ENCODE measurements at places on chromosomes 12 and 14.
A peak's percentile ranks its signal among the peaks of the same experiment; 100 is the strongest.

DNA sequence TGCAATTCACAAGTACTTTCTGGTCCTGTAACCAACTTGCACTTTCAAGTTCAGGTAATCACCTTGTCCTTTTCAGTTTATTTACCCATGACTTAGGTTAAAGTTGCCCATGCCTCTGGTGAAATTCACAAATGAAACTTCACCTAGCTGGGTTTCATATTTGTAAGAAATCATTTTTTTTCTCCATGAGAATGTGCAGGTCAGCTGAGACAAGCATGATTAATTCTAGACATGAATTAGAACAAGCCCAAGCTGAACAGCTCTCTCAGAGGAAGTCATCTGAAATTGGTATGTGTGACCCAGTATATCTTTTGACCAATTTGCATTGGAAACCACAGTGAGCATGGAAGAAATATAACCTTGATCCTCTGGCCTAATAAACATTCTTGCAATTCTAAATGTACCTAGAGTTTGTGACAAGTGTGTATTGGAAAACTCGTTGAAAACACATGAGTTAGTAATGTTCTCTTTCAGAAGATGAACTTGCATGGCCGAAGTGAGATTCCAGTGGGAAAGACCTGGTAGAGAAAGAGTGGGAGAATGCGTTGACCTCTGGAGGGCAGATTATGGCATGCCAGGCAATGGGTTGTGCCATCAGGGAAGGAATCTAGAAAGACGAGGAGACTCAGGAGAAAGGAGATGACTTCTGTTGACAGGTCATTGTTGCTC lies 486.5 kb downstream of the ZFP36L1 start:
- DNase-seq, result no peak

GRCh38 chr12:104218935-104219334 lies 3.4 kb downstream of the TXNRD1 start:
- no peak for DNase-seq

GRCh38 chr12:1199700-1200099 lies 208.7 kb downstream of the ERC1 start:
- no peak for DNase-seq

- DNase-seq, result no peak
Observed at GRCh38 chr14:24313913-24314312, 2.6 kb downstream of the LTB4R start.

GRCh38 chr12:98399532-98399931 lies 115.9 kb upstream of the TMPO start:
- no peak for DNase-seq

GRCh38 chr14:79016828-79017505 lies 846.8 kb downstream of the NRXN3 start:
- DNase-seq, result no peak

GRCh38 chr12:58883576-58884334 lies 36.5 kb downstream of the LRIG3 start:
- no peak for DNase-seq

DNA sequence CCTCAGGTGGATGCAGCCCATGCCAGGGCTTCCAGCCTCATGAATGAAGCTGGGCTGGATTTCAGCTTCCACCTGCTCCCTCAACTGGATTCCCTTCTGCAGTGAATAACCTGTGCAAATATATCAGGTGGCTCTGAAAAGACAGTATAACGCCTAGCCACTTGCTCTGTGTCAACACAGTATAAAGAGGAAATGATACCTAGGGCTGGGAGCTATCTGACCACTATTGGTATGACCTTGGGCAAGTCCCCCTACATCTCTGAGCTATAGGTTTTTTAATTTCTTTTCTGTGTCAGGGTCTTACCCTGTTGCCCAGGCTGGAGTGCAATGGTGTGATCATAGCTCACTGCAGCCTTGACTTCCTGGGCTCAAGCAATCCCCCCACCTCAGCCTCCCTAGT lies 19.8 kb downstream of the ISM2 start:
- no peak for DNase-seq

DNA sequence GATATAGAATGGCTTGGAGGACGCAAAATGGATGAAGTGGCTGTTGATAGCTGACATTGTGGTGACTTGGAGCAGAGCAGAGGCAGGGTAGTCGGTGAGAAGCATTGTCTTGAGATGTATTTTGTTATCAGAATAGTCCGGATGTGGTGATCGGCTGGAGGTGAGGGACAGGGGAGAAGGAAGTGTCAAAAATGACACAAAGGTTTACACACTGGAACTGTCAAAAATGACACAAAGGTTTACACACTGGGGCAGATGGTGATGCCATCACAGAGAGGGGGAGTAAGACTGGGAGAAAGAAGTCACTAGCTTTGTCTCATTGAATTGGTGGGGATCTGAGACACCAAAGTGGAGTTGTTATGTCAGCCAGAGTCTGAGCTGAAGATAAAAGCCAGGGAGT lies 30.1 kb downstream of the CDKL1 start:
- DNase-seq, result no peak

- no peak for DNase-seq
Observed at GRCh38 chr12:6547987-6548386, 7.9 kb downstream of the IFFO1 start.

DNA sequence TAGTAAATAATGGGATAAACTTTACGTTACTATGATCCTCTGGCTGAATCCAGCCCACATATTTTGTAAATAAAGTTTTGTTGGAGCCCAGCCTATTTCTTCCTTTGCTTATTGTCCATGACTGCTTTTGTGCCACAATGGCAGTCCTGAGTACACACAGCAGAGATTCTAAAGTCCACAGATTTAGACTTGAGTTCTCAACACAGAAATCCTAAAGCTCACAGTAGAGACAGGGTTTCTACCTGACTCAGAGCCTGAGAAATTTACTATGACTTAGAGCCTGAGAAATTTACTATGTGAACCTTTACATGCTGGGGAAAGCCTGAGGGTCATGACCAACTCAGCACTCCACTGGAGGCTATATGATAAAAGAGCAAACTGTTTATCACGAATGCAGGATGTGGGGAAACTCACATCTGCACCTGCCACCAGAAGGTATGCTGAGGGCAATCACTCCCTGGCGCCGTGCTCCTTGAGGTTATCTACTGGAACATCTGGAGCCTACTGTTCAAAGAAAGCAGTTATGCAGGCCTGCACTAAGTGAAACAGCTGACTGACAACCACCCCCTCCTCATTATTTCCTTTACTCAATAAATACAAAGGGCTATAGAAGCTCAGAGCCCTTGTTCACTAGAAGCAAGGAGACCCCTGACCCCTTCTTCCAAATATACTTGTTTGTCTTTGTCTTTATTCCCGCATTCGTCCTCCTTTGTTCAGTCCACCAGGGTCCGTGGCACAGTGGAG lies 52.6 kb upstream of the BICD1 start:
- DNase-seq, result no peak

- DNase-seq, result peak; percentile 15
Observed at GRCh38 chr12:117857632-117858612, 110.9 kb downstream of the KSR2 start.

DNA sequence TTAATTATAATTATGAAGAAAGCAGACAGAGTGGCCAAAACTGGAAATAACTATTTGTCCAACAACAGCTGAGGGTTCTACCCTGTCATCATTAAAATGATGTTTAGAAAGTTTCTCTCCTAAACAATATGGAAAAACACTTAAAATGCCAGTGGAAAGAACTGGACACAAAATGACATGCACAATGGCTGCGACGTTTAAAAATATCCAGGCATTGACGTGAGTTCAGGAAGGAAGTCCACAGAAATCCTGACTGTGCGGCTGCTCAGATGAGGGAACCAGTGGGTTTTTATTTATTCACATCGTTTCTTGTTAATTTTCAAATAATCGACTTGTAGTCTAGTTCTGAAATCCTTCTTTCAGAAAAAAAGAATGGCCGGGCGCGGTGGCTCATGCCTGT lies 58.3 kb downstream of the CCNK start:
- DNase-seq, result no peak

DNA sequence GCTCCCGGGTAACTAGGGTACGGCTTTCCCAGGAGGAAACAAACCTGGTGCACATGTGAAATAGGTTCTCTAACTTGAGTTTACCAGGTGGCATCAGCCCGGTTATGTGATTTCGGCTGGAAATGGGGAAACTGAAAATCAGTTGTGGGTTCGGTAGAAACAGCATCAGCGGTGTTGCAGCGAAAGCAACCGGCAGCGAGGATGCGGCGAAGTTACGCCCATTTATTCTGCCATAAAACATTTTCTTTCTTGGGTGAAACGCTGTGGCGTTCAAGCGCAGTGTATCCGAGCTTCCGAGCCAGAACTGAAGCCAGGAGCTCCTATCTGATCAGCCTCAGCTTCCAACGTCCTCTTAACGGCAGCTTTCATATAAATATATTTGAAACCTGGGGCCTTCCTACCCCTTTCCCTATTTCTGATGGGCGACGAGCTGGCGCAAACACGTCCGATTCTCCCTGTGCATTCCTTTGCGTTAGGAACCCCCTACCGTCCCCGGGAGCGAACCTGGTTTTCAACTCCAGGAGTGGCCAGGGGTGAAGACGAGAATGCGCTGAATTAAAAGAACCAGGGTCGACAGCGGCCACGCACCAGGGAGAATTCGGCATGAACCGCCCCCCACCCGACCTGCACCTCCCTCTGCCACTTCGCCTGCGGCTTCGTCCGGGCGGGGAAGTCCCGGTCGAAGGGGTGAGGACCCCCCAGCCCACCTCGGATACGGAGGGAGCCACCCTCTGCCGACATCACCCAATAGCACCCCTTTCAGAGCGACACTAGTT lies 1.6 kb downstream of the DPF3 start:
- DNase-seq, result no peak

GRCh38 chr14:68359837-68360552 lies 432.9 kb downstream of the ZFP36L1 start:
- no peak for DNase-seq

- no peak for DNase-seq
Observed at GRCh38 chr12:1873531-1874510, 44.6 kb downstream of the CACNA2D4 start.

DNA sequence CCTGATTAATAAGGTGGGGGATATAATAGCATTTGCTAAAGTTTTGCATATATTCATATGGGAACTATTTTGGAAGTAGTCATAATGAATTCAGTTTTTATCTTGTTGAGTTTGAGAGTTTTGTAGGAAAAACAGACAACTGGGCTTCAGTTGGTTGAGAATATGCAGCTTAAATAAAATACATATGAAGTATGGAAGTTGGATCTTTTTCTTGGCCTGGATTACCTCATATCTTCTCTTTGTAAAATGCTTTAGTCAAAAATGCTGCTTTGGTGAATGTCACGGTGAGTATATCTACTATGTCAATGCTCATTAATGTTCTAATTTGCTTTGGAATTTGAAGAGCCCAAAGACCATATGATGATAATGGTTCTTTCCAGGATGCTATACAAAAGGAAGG lies 552.2 kb upstream of the LMO3 start:
- no peak for DNase-seq

DNA sequence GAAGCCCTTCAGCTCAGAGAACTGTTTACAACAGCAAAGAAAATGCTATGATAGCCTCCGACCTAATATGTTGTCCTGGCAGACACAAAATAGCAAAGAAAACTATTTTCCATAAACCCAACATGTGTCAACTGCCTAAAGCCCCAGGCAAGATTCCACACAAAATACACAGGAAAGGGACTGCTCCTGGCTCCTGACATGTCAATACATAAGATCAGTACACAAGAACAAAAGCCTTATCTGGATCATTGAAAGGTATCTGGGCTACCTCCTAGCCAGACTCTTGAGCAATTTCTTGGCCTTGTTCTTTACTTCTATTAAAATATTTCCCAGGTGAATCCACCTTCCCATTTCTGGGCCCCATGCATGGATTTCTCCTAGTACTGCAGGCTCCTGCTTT lies 242.3 kb upstream of the GRIP1 start:
- DNase-seq, result no peak

DNA sequence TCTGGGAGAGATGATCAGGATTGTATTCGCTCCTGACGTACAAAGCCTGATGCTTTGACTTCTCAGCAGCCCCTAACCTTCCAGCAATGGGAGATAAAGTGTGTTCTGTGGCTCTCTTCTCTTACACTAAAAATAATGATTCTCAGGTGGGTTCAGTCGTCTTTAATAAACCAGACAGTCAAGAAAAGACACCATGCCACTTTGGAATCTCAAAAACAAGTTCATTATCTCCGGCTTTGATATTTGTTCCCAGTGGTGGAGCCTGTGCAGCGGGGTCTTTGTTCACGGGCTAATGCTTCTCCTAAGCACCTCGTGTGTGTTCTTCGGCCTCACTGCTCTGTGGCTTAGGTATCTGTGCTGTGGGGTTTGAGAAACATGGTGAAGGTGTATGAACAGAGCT lies 1.6 kb downstream of the ACVR1B start:
- DNase-seq, result no peak

DNA sequence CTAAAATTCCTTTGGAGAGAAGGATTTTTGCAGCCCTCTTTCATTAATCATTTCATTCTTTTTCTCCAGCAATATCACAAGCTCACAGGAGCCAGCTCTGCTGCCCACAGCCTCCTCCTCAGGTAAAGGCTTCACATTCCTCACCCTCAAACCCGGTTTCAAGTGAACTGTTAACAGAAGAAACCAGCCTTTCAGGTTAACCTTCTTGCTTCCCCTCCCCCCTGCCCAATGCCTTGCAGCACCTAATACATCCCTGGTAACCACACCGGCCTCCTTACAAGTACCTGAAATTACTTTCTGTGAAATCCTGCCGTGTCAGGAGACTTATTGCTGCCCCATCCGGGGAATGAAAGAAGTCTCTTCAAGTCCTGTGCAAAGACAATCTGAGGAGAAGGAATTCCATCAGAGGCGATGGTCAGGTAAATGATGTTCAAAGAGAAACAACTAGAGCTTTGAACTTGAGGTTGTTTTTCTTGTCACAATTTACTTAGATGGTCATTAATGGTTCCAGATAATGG lies 111.2 kb downstream of the MYRFL start:
- DNase-seq, result no peak

- DNase-seq, result no peak
Observed at GRCh38 chr14:95902273-95902826, 25.7 kb downstream of the TUNAR start.

DNA sequence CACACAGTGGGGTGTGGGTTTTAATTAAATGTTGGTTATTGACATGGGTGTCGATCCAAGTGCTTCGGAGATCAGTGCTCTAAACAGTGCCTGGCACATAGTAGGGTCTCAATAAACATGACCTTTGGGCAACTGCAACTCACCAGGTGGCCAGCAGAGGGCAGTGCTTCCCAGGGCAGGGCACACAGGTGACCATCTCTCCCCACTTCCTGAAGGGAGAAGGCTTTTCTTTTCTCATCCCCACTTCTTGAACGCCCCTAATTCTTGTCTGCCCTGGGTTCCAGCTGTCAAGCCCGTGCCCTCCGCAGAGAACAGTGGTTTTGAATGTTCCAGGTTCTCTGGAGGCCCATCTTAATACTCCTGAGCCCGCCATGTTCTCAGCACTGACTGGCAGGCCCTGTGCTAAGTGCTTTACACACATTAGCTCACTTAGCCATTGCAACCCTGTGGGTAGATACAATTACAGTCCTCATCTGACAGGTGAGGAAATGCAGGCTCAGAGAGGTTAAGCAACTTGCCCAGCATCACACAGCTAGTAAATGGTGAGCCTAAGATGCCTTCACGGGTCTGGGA lies 16.3 kb downstream of the RAPGEF3 start:
- peak; percentile 58 for DNase-seq

GRCh38 chr14:24813819-24814259 lies 179.8 kb upstream of the GZMB start:
- no peak for DNase-seq

GRCh38 chr12:105078712-105079570 lies 5.3 kb downstream of the ALDH1L2 start:
- DNase-seq, result no peak

All from stimulated activated CD8-positive, alpha-beta memory T cell treated with anti-CD3 and anti-CD28 coated beads, Interleukin-4, amount 100 ng/mL, for 1 hour (primary cell).